ENCODE measurements at places on chromosomes 3 and 15.

DNA sequence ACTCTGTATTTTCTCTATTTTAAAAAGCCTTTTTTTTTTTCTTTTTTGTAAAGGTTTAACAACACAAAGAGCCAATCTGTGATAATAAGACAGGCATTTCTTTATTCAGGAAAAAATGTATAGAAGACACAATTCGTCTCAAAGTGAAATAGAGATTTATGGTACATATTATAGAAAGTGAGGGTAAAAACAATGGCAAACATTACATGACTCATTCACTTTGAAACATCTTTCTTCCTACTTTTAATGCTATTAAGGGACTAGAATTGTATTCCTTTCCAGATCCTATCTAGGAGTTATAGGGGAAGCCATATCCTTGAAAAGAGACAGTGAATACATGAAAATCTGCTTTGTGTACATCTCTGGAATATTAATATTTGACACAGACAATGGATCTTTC is 137.1 kb upstream of the MCTP2 start:
- no peak for DNase-seq

DNA sequence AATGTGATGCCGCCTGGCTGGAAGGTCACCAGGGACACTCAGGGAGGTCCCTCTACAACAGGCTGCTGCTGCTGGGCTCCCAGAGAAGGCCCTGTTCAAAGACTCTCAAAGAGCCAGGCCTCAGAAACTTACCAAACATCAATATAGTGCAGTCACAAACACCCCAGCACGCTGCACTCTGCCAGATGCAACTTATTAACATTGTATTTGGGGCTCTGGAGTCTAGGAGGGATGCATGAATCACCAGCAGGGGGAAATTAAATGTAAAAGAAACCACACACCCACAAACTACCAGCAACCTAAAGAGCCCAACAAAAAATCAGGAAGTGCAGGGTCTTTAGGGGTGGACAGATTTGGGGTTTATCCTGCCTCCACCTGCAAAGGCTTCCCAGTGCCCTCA is 74.6 kb upstream of the SPATA12 start:
- DNase-seq = no peak

DNA sequence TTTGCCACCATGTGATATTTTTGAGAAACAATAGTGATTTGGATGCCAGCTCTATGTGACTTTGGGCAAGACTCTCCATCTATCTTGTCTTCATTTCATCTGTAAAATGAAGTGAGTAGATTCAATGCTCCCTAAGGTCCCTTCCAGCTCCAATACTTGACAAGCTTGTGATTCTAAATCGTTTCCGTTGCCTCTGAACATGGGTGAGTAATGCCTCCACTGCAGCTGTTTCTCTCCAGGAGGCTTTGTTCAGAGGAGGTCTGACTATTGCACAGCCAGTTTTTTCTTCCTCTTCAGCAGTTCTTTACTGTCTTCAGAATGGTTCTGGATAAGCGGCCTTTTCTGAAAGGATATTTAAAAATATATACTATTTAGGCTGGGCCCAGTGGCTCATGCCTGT is 14.8 kb upstream of the TMOD3 start:
- no peak for DNase-seq

- no peak for DNase-seq
Observed at GRCh38 chr3:19543212-19543841, 390.7 kb downstream of the EFHB start.

- no peak for DNase-seq
Observed at GRCh38 chr3:194956697-194957396, 271.2 kb downstream of the FAM43A start.

DNA sequence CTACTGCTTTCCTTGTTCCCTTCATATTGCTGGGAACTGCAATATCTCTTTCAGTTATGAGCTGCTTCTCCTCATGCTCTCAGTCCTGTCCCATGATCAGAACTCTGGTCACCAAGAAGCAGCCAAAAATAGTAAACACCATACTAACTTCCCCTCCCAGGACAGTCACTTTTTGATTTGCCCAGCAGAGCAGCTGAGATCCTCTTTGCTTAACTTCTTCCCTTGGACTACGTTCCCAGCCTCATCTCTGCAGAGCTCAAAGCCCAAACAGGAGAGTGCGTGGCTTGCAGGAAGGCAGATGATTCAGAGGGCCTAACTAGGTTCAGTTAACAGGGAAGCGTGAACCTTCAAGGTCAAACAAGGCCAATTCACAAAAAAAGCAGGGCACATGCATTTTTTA is 153.2 kb downstream of the CTNNB1 start:
- DNase-seq = no peak

DNA sequence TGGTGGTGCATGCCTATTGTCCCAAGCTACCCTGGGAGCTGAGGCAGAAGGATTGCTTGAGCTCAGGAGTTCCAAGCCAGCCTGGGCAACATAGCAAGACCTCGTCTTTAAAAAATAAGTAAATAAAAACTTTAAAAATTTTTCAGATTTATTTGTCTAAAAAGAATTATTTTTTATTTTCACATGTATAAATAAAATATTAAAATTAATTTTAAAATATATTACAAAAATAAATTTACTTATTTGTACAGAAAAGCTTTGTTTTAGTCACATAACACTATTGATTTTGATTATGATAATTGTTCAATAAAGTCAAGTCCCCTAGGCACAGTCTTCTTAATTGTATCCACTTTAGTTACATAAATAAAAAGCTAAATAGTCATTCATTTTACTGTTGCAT is 85.2 kb downstream of the FILIP1L start:
- DNase-seq = no peak
